ENCODE measurements at places on chromosomes 16 and 17.

DNA sequence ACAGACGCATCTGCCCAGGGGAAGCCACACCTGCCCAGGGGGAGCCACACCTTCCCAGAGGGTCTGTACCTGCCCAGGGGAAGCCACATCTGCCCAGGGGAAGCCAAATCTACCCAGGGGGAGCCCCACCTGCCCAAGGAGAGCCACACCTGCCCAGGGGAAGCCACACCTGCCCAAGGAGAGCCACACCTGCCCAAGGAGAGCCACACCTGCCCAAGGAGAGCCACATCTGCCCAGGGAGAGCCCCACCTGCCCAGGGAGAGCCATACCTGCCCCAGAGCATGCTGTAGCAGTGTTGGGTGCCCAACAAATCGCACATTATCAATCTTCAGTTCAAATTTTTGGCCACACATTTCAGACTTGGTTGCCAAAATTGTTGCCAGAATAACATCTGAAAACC, 19.6 kb downstream of the NPRL3 start:
- DNase-seq: no peak

- DNase-seq: no peak
Observed at GRCh38 chr16:22938647-22939046, 124.7 kb downstream of the HS3ST2 start.

- peak; percentile 39 for DNase-seq
Observed at GRCh38 chr16:28258567-28258966, 33.8 kb upstream of the SBK1 start.

GRCh38 chr17:17947966-17948365, 24.2 kb downstream of the TOM1L2 start:
- no peak for DNase-seq

- DNase-seq: no peak
Observed at GRCh38 chr17:60473788-60474187, 51.5 kb downstream of the CHCT1 start.

DNA sequence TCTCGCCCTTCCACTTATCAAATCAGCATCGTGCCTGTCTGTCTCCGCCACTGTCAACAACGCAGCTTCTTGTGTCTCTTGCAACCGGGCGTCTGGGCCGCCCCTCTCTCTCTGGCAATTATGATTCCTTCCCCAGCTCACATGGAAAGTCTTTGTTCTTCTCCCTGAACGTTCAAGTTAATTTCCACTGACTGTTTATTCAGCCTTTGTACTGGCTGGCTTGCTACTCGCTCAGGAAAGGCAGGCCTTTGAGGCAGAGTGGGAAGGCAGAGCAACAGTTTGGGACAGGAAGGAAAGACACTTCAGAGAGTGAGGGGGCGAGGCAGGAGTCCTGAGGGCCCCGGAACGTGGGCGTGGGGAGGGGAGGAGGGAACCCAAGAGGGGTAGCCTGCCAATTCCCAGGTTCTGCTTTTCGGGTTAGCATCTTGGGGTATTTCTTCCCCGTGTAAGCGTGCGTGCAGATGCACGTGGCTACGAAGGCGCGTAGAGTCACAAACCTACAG, 50.8 kb downstream of the AKAP1 start:
- peak; percentile 41 for DNase-seq

DNA sequence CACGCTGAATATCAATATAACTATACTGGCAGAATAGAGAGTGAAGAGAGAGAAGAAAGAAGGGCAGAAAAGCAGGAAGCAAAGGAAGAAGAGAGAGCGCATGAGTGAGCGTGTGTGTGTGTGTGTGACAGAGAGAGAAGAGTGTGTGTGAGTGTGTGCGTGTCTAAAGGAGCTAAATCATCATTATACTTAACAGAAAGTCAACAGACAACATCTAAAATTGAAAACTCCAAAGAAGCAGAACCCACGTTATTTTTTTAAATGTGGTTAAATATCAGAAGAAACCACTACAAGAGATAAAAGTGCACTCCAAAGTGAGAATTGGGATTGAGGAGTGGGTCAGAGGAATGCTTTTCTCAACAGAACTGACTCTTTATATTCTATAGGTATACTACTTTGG, 77.2 kb downstream of the BRIP1 start:
- no peak for DNase-seq

DNA sequence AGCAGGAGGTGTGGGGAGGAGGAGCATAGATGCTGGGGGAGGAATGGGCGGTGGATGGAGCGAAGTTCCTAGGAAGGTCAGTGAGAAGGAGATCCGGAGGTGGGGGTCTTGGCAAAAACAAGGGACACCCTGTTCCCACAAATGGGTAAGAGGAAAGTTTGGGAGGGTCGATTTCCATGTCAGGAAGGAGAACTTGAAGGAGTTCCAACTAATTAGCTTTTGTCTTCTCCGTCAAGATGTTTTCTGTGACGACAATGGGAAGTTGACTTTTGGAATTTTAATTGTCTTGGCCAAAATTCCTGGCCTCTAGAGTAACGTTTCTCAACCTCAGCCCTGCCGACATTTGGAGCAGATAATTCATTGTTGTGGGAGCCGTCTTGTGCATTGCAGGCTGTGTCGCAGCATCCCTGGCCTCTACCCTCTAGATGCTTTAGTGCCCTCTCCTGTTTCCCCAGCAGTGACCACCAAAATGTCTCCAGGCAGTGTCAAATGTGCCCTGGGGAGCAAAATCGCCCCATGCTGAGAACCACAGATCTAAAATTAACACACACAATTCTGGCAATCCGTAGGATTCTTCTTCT, 97.1 kb downstream of the PITPNC1 start:
- no peak for DNase-seq

DNA sequence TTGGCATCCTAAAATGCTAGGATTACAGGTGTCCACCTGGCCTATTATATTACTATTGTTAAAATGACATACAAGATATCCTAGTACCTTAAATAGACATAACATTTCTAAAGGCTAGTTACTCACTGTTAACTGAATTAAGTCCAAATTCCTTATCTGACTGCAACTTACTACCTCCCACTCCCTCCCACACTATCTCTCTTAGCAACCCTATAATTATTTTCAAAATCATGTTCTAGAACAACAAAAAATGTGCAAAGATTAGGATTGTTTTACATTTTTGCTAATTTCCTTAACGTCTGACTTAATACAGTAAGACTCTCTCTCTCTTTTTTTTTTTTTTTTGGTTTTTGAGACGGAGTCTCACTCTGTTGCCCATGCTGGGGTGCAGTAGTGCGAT, 2.2 kb upstream of the ATF7IP2 start:
- peak; percentile 15 for DNase-seq

DNA sequence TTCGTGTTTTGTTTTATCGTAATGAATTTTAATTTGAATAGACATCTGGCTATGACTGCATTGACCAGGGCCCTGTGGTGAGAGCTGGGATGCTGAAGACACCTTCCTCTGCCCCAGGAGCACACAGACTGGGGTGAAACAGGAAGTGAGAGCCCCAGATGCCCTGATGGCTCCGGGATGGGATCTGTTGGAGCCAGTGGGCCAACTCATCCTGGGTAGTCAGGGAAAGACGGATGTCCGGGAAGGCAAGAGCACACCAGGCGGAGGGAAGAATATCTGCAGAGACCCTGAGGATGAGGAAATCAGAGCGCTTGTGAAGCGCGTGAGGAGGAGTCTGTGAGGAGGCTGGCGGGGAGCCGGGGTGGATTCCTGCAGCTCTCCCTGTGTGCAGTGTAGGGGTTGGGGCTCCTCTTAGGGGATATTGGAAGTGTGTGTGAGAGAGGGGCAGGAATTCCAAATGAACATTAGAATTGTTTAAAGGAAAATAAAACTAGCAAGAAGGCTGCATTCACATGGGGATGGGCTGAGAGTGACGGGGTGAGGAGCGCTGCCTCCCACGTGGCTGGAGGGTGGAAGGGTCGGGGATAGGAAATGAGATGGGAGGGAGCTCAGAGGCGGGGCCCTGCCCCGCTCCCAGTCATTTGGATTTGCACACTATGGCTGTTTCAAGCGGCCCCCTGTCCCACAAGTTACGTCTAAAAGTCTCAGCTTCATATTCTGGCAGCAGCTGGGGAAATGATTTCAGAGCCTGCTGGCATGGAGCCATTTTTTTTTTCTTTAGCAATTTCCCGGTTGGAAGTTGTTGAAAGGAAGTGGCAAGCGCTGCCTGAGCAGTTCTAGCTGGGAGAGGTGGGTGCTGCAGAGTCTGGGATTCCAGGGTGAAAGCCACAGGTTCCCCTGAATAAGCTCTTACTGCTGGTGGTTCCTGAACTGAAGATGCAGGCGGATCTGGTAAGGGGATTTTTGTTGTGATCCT, 71.2 kb upstream of the LGALS9 start:
- DNase-seq: no peak

DNA sequence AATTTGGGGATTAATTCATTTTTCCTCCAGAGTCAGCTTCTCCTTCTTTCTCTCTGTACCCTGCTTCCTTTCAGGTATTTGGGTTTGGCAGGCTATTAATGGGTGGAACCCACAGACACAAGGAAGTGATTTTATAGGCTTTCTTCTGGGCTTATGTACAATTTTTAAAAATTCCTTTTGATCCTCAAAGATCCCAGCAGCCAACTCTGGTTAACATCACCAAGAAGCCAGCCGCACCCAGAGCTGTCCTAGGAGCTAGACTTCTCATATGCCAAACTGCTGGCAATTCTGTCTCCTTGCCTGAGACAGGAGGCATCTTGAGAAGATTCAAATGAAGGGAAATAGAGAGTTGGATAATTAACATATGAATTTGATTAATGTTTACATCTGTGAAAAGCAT, 47.2 kb upstream of the ELAC2 start:
- no peak for DNase-seq

- peak; percentile 75 for DNase-seq
Observed at GRCh38 chr17:69448431-69449102, 34.1 kb downstream of the MAP2K6 start.

DNA sequence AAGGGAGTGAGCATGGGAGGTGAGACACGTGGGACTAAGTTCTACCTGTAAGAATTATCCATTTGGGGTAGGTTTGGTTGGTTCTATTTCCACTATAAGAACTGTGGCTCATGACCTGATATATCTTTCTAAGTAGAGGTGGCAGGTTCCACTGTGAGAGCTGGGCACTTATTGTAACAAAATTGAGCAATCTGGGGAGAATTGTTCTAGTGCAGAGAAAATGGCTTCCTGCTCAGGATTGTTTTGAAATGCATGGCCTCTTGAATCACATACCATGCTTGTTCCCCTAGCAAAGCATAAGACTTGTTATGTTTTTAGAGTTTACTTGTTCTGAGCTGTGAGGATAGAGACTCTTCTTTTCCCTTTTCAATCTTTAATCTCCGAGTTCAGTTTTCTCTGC, 125.9 kb downstream of the MAP2K6 start:
- DNase-seq: no peak

DNA sequence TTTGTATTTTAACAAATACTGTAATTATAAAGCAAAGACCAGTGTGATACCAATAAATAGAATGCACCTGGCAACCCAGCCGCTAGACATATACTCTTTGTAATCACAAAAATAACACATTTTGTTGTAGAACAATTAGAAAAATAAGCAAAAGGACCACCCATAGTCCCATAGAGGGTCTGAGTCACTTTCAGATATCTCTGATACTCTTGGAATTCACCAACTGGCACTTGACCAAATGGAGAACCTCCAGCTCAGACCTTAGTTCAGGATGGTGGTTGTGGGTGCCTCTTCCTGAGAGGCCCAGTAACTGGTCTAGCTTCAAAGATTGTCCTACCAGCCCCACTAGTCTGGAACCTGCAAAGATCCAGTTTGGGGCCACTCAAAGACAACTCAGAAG, 789 bp upstream of the TERF2 start:
- DNase-seq: no peak

DNA sequence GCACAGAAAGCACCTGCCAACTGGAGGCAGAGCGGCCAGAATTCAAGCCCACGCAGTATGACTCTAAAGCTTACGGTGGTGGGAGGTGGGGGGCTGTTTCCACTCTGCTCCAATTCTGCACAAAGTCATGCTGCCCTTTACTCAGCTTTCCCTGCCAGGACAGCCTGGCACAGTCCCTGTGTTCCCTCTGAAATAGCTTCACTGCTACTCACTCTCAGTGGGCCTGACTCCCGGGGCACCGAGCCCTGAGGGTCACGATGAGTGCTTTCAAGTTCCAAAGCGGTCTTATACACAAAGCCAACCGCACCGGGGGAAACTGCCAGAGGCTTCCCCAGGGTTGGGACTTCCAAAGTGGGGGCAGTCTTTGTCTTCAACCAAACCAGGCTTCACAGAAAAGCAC, 306.1 kb upstream of the XYLT1 start:
- DNase-seq: peak; percentile 61

DNA sequence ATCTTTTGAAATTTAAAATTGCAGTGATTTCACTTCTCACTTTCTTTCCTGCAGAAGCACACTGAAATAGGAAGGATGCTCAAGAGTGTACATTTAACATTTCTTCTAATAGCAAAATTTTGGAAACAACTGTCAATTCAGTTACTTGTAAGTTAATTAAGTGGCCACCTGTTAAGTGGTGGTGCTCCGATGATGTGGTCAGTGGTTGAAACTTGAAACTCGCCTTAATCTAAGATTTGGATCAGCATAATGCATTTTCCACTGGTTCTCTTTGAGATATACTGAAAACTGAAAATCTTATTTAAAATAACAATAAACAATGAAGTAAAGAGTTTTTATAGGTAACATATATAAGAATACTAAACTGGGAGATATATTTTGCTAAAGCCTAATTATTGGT, 7.0 kb upstream of the MYH8 start:
- no peak for DNase-seq

DNA sequence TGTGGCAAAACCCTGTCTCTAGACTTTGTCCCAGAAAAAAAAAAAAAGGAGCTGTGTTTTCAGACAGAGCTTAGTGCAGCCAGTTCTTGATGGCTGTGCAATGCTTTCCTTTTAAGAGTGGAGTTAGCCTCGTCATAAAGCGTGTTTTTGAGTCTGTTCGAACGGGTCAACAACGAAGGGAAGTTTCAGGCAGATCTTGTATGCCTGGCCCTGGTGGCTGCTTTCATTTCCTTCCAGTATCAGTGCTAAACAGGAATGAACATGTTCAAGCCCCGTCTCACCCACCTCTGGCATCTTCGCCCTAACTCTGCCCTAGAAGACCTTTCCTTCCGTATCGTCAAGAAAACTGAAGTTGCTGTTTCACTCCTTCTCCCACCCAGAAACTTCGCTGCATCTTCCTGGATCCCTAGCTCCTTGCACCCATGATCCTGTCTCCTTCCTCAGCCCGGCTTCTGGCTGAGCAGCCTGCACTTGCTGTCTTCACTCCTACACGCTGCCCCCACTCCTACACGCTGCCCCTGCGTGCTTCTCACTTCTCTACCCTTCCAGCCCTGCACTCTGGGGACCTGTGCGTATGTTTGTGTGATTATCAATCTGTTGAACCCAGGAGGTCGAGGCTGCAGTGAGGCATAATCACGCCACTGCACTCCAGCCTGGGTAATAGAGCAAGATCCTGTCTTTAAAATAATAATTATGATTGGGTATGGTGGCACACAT, 55.3 kb downstream of the USP10 start:
- peak; percentile 47 for DNase-seq
